Stimulated activated CD8-positive, alpha-beta memory T cell treated with anti-CD3 and anti-CD28 coated beads, Interleukin-12 subunit alpha, Interleukin-12 subunit beta, amount 100 ng/mL, for 1 hour (primary cell): ENCODE measurements at places on chromosomes 1 and 21.

GRCh38 chr1:72481420-72481970, 199.2 kb upstream of the NEGR1 start:
- DNase-seq: no peak

GRCh38 chr1:94281361-94282142, 44.2 kb upstream of the ARHGAP29 start:
- DNase-seq: no peak

- no peak for DNase-seq
Observed at GRCh38 chr1:240539769-240540414, 72.1 kb downstream of the GREM2 start.

DNA sequence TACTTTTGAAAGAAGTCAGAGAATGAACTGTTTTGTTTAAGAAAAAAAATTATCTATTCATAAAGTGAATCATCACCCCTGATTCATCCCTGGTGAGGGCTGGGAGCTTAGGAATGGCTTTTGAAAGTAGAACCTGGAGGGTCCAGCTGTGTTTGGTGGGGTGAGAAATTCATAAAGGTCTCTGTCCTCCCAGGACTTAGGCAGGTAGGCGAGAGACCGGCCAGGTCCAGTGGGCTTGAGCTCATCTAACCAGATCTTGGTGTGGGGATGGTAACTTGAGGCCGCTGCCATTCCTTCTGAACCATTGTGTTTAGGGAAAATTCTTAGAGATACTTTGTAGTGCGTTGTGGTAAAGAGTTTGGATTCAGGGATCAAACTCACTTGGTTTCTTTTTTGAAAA, 156.8 kb upstream of the TNR start:
- no peak for DNase-seq

GRCh38 chr1:212539737-212540430, 68.7 kb upstream of the ATF3 start:
- no peak for DNase-seq

DNA sequence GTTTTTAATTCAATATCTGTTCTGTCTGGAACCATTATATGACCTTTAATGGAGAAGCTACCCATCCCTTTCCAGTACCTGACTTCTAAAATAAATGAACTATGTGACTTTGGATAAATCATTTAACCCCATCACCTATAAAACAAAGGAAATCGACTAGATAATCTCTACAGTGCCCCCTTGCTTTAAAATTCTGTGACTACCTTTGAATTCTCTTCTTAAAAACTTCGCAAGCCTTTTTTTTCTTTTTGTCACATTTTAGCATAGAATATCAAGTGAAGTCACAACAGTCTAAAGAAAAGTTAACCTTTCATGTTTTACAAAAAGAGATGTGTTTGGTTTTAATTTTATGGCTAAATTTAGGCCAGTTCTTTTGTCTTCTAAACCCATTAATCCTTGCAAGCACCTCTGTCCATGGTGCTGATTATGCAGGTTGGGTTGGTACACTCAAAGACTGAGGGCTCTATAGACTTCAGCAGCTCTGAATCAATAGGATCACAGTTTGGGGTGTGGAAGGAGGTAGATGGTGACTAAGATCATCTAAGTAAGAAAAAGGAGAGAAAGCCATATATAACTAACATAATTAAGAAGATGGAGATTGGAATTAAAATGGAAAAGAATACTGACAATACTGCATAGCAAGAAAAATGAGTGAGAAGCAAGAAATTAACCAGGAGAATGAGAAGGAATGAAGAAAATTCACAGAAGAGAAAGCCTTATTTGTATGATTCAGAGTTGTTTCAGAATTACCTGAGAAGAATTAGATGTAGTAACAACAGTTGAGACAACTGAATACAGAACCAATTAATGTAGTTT, 59.2 kb downstream of the TBX15 start:
- no peak for DNase-seq

DNA sequence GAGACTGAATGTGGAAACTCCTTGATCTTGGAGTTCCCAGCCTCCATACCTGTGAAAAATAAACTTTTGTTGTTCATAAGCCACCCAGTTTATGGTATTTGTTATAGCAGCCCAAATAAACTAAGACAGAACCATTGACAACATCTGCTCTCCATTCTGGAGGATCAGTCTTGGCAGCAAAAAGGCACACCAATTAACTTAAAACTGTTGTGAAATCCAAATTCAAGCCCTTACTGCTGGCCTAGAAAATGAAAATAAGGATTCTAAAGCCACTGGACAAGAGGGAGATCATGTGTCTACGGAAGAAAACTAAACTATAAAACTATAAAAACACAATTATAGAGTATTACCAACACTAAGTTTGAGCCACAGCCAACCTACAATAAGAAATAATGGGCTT, 172.1 kb upstream of the RNPC3 start:
- DNase-seq: no peak

DNA sequence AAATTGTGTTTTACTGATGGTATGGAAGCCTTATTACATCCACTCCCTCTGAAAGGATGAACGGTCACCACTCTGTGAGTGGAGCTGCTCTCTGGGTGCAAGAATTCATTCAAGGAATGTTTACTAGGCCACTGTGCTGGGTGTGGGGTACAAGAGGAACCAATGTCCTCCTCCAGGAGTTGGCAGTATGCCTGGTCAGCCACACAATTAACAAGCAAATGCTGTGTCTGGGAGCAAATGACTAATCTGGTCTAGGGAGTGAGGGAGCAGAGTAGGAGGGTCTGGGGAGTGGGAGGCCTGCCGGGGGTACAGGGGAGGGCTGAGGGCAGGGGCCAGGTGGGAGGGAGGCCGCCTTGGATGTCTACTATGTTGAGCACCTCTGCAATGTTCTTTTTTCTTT, 27.2 kb upstream of the TDRD10 start:
- no peak for DNase-seq

GRCh38 chr1:18238190-18238589, 130.6 kb downstream of the IGSF21 start:
- no peak for DNase-seq

- no peak for DNase-seq
Observed at GRCh38 chr1:35371506-35371905, 103.0 kb downstream of the ZMYM4 start.

GRCh38 chr1:185663332-185663731, 70.9 kb upstream of the HMCN1 start:
- DNase-seq: no peak

DNA sequence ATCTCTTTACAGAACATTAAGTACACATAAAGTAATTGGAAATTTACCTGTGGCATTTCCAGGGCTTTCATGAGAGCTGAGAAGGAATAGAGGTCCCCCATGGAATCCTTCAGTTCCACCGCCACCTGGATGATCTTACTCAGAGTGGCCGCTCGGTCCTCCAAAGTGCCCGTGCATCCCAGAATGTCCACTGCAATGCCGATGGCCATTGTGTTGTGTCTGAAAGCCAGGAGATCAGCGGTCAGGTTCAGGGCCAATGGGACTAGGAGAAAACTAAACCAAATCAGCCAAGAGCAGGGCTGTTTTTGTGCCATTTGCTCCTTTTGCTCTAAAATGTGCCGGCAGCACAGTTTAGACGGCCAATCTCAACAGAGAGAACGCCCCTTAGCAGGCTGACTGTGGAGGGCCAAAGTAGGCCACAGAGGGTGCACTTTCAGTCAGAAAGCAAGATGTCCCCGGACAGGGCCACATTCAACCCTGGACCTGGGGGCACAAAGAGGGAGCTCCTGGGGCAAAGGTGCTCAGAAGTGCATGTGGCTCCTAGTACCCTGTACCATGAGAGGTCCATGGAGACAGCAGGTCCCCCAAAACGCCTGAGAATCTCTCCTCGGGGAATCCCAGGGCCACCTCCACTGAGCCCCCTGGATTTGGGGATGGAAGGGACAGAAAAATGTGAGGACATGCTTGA, 109.9 kb downstream of the BCAR3 start:
- DNase-seq: no peak

DNA sequence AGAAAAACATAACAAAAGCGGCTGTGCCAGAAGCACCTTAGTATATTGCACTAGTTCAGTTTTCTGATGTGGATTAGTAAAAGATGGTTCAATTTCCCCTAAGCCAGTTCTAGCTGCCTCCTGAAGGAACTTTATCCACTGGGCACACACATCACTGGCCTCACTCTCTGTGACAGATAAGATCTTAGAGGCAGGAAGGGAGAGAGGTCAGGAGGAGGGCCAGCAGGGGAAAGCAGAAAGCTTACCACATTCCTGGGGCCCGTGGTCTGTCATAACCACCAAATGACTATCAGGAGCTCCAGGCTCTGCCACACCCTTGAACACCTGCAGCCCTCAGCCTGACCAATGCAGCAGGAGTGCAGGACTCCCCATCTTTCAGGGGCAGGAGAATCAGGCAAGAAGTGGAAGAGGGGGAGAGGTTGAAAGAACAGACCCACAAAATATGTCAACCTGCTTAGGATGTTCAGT, 37.8 kb downstream of the LRRC71 start:
- DNase-seq: no peak

DNA sequence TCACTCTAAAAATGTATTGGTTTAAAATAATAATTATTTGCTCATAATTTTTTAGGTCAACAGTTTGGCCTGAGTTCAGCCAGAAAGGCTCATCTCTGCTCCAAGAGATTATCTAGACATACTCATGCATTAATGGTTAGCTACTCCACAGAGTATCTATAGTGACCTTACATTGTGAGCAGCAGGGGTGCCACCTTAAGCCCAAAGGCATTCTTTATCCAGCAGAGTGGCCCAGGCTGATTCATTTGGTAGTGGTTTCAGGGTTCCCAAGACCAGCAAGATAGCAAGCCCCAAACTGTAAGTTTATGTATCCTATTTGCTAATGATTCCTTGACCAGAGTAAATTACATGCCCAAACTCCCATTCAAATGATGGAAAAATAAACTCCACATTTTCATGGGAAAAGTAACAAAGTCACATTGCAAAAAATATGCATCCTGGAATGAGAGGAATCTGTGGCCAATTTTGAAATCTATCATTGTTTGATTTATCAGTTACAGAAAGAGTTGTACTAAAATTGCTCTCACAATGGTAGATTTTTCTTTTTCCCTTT, 182.6 kb upstream of the KCNK2 start:
- no peak for DNase-seq

GRCh38 chr1:45009956-45010854, 919 bp downstream of the HECTD3 start:
- no peak for DNase-seq

GRCh38 chr1:180920193-180920592, 7.5 kb downstream of the KIAA1614 start:
- no peak for DNase-seq

DNA sequence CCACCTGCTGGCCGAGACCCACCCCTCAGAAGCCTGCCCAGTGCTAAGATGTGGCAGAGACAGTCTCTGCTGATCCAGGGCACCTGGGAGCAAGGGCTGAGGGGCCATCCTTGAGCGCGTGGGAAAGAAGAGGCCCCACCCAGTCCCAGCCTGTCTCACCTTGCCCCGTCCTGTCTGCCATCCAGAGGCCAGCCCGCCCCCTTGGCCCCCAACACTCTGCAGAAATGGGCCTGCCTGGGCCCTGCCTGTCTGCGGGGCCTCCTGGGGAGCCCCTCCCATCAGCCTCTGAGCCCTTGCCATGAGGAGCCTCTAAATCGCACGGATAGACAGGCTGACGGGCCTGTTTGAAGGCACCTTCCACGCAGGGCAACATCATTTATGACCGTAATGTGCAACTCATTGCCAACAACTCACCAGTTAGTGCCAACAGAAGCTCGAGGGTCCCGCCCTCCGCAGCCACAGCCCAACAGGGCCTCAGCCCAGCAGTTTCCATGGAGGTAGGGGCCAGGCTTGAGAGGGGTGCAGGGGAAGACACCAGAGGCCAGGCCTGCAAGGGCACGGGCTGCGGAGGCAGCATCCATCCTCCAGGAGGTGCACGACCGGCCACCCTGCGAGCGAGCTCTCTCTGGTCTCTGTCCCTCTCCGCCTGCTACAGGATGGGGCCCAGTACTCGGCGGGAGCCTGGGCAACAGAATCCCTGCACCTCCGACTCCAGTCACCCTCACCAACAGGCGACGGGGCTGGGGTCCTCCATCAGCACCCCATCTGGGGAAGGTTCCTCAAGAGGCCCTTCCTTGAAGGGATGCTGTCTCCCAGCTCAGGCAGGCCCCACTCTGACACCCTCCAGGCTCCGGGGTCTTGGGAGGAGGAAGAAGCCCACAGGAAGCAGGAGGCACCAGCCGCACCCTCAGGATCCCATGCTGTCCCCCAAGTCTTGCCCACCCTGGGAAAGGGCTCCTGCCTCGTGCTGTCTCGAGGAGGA, 78.0 kb downstream of the MEGF6 start:
- no peak for DNase-seq

GRCh38 chr1:32984455-32985171, 20.0 kb upstream of the RNF19B start:
- no peak for DNase-seq

- no peak for DNase-seq
Observed at GRCh38 chr1:244325056-244325758, 126.5 kb downstream of the ADSS2 start.

DNA sequence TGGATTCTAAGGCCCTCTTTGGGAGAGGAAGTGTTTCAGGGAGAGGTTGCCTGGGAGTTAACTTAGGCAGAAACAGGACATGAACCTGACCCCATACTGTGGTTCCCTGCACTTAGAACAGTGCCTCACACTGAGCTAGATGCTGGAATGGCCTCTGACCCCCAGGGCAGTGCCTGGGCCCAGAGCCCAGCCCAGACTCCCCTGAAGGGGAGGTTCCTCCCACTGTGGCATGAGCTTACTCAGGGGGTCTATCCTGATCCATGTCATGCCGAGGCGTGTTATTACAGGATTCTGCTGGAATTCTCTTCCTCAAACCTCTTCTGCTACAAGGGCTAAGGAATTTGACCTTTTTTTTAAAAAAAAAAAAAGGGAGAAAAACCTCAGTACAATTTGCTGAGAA, 72.2 kb downstream of the MRPL37 start:
- no peak for DNase-seq

DNA sequence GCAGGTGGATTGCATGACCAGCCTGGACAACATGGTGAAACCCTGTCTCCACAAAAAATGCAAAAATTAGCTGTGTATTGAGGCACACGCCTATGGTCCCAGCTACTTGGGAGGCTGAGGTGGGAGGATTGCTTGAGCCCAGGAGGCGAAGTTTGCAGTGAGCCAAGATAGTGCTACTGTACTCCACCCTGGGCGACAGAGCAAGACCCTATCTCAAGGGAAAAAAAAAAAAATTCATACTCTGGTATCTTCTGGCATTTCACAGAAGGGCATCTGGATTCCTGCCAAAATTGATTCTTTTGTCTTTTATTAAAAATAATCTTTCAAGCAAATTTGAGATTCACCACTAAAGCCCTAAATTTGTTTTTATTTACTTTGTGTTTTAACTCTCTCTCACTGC, 19.2 kb downstream of the CLIC4 start:
- no peak for DNase-seq

GRCh38 chr1:204240233-204240632, 26.4 kb upstream of the GOLT1A start:
- no peak for DNase-seq

DNA sequence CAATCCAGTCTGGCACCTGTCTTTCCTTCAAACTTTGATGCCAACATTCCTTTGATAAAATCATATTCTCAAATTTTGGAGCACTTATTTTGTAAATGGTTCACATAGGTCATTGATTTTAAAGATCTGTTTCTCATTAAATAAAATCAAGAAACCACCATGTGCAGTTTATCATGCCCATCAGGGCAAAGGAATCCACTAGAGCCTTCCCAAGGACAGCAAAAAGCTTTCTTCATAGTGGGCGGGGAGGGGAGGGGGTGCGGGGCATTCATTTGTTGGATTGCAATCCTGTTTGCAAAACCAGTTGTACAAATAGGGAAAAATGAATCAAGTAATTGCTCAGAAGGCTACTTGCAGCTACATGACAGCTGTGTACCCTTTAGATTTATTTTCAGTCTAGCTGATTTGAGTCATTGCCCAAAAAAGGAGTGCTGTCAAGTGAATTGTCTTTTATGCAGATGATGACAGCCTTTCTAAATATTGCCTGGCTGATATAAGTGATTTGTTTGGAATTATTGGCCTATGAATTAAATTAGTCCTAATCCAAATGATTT, 23.0 kb downstream of the LRRC8B start:
- DNase-seq: no peak
